Skeletal muscle cell (primary cell): ENCODE measurements at places on chromosomes 11 and 22.

- no peak for DNase-seq
These were observed 144.0 kb upstream of the OPCML start for GRCh38 chr11:133676265-133676664.

- no peak for DNase-seq
These were observed 22.1 kb upstream of the IGLL5 start for GRCh38 chr22:22865311-22866072.

GRCh38 chr22:36783743-36784142 lies 7.8 kb upstream of the IFT27 start:
- no peak for DNase-seq

GRCh38 chr11:130769782-130770535 lies 146.3 kb downstream of the SNX19 start:
- no peak for DNase-seq

DNA sequence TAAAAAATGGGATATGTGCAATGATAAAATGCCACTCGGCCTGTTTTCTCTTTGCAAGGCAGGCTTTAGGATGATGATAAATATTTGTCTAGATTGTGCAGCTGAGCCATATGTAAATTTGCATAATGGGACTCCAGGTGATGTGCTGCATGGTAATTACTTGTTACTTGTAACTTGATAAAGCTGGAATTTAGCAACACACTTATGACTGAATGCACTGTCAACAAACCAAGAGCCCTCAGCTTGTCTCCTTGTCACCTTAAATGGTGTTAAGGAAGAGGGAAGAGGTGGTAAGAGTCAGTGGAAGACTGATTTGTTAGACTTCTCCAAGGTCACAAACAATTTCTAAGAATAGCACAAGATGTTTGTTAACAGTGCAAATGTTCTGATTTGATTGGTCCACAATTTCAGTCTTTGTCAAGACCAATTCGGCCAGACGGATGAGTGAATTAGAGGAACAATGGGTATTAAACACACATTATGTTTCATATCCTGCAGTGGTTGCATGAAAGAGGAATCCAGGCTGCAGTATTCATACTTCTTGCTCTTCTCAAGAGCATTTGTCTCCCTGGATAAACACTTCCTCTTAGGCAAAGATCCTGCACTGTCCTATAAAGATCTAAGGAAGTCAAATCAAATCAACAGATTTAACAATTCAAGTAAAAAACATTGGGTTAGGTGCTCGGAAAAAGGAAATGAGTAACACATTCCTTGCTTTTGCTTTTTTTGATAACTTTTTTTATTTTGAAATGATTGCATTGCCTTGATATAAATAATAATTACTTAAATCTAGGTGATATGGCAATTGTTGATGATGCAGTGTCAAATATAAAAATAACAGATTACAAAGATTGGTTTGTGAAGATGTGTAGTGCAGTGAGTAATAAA lies 448.3 kb upstream of the DDI1 start:
- DNase-seq, result no peak

- no peak for DNase-seq
These were observed 118.9 kb upstream of the PARVA start for GRCh38 chr11:12258451-12258850.

DNA sequence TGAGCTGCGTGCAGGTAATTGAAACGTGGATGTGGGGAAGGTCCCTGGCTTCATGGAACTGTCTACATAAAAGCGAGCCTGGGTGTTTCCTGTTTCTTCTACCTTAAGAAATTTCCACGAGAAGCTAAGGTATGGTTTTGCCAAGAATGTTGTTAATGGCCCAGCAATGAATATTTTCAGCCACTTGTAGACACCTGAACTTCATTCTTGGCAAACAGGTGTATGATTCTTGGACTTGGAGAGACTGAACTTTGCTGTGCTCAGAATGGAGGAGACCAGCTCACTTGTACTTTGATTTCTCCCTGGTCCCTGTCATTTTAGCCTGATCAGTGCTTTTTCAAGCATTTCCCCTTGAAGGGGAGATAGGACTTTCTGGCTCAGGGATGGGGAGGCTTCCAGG lies 20.8 kb downstream of the LRP5 start:
- DNase-seq, result no peak

DNA sequence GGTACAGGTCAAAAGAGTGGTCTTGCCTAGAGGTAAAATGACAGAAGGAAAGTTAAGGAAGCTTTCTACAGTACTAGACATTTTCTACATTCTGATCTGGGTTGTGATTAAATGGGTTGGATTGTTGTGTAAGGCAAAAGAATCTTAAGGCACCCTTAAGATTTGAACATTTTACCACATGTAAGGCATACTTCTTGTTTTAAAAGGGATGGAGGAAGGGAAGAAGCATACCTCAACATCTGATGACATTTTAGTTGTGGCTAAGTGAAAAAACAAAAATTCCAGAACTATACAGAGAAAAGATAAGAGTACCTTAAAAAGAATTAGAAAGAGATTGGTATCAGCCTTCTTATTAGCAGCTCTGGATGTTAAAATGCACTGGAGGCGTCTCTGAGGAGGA lies 356.0 kb upstream of the CADM1 start:
- DNase-seq, result no peak

GRCh38 chr22:47486569-47487312 lies 724.3 kb downstream of the TBC1D22A start:
- no peak for DNase-seq

- DNase-seq, result peak; percentile 93
These were observed 243.1 kb downstream of the KCNA4 start for GRCh38 chr11:29773656-29774264.

DNA sequence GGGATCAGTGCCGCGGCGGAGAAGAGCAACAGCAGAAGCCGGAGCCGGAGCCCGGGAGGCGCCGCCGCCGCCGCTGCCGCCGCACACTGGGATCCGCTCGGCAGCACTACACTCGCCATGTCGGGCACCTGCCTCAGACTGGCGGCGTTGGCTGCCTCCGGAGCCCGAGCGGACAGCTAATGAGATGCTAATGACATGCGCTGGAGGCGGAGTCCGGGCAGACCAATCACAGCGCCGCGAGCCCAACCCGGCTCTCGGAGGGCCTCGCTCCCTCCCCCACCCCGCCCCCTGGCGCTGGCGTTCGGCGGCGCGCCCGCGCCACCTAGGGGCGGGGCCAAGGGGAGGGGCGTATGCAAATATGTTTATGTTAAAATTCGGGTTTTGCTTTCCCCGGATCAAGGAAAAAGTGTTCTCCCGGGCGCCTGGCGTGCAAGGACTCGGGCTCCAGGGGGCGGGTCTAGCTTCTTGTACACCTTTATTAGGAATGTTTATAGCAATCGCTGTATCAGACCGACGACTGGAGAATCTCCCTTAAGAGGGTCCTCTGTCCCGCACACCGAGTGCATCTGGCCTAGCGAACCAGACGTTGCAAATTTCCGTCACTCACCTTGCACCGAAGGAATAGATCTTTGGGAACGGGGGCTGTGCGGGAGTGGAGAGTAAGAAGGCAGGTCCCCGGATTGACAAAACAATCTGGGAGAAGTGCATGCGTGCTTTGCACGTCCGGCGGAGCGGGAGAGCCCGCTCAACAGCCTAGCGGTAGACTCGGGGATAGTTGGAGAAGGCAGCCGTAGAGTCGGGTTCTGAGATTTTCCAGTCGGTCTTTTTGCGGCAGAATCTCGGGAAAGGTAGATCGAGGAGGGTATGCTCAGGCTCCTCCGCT lies at the start of gene CADM1:
Gene CADM1 (minus strand): TSS at position 140 of the 883 bp plus-strand sequence.
- peak; percentile 19 for DNase-seq

GRCh38 chr11:115700496-115700895 lies 196.3 kb upstream of the CADM1 start:
- DNase-seq, result no peak

- no peak for DNase-seq
These were observed 2.2 kb downstream of the CYB561A3 start for GRCh38 chr11:61359516-61359915.

GRCh38 chr22:24584166-24584790 lies 8.6 kb downstream of the LRRC75B start:
- no peak for DNase-seq

DNA sequence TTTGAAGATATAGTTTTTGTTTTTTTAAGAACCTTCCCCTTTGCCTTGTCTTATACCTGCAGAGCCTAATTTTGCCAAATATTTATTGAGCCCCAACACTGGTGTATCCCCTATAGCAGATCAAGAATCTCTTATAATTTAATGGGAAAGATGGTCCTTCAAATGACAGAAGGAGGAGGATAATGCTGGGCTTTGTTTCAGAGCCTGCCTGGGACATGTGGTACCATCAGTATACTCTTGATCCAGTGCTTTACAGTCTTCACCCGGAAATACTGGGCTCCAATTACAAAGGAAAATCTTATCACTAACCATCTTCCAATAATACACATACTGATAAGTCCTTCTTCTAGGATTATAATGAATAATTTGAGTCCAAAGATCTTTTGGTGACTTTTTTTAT lies 84.7 kb downstream of the GAB2 start:
- no peak for DNase-seq

DNA sequence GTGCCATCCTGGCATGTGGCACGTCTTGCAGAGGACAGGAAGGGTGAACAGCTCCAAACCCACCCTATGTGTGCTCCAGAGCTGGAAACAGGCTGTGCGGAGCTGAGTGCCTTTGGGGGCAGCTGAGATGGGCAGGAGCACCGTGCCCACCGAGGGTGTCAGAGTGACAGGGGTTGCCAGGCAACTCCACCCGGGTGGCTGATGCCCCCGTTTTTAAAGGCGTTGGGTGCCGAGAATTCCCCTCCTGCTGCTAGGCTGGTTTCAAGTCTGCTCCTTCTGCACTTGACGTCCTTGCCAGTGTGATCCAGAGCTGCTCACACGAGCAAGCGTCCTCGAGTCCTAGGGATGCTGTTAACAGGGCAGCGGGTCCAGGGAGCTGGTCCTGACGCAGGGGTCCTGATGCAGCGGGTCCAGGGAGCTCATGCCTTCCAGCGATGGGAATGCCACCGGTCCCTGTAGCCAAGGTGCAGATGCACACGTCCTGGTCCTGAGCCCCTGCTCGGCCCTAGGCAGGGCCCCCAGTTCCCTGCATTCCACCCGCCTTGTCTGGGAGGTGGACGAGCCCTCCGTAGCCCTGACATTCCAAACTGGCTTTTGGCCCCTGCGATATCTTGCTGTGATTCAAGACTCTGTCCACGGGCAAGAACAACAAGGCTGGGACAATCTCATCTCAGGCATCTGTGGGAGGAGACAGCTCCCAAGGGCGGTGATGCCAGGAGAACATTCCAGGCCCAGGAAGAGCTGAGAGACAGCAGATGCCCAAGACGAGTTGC lies 4.9 kb downstream of the KCNQ1 start:
- no peak for DNase-seq

DNA sequence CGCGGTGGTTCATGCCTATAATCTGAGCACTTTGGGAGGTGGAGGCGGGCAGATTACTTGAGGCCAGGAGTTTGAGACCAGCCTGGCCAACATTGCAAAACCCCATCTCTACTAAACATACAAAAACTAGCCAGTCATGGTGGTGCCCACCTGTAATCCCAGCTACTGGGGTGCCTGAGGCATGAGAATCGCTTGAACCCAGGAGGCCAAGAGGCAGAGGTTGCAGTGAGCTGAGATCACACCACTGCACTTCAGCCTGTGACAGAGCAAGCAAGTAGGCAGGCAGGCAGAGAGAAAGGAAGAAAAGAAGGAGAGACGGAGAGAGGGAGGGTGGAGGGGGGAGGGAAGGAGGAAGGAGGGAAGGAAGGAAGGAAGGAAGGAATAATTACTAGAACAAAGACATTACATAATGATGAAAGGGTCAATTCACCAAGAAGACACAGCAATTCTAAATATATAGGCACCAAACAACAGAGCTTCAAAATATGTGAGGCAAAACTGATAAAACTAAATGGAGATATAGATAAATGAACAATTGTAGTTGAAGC lies 13.8 kb upstream of the CLDN5 start:
- DNase-seq, result no peak

- DNase-seq, result no peak
These were observed 7.5 kb downstream of the CPSF7 start for GRCh38 chr11:61422226-61422625.

GRCh38 chr11:122468965-122469364 lies 186.6 kb upstream of the UBASH3B start:
- no peak for DNase-seq

DNA sequence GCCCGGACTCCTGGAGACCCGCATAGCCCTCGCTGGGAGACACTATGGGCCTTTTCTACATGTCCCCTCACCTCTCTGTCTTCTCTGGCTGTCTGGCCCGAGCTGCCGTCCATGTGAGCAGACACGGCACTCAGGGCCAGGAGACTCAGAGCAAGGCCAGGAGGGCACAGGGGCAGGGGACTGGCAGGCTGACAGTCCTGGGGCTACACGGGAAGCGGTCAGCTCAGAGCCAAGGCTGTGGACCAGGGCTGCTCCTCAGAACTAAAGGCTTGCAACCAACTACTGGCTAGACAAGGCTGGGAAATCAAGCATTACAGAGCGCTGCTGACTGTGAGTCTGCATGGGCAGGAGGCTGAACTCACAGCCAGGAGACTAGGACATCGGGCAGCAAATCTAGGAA lies 56.1 kb upstream of the CDON start:
- DNase-seq, result no peak

- no peak for DNase-seq
These were observed 115.9 kb downstream of the CCDC81 start for GRCh38 chr11:86490582-86490981.

DNA sequence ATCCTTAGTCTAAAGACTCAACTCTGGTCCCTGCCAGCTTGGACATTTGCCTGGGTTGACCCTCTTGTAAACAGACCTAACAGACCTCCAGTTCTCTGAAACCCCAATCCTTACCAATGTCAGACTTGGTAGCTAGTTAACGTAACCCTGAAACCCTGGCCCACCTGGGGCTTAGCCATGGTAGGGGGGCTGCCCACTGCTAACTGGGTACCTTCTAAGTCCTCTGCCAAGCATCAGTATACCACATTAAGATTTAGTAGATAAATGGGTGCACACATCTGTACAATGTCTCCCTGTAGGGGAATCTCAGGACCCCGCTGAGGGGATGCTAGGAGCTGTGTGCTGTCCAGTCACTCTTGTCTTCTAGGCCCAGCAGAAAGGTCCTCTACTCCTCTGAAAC lies 29.9 kb upstream of the TH start:
- DNase-seq, result no peak

- no peak for DNase-seq
These were observed 100.8 kb upstream of the TTC12 start for GRCh38 chr11:113213549-113213948.

- DNase-seq, result no peak
These were observed at the start of gene FAM180B for GRCh38 chr11:47586098-47586855. TSS of gene FAM180B (plus strand) at chr11:47586678. CDS start at chr11:47586769, 91 bp downstream.

GRCh38 chr11:1728931-1729691 lies 21.3 kb downstream of the IFITM10 start:
- no peak for DNase-seq
